ENCODE measurements at places on chromosomes 13 and 19. TPM values are rescaled to one million over a fixed set of nuclear protein-coding genes. Genes with fewer than 3 reads are reported as not detected.

Gene SYT3
- total RNA-seq = 0.63 TPM

Gene LIG4
- total RNA-seq = 4.1 TPM

Gene SLC7A9
- total RNA-seq = 0.27 TPM

Gene KLF16
- total RNA-seq = 24.8 TPM

Gene ZNF616
- 1.2 TPM for total RNA-seq

Gene CLDN10
- 0.21 TPM for total RNA-seq

Gene ATXN8OS
- not detected for total RNA-seq

Gene TMEM38A
- total RNA-seq = 1.3 TPM

Gene PLK5
- not detected for total RNA-seq

Gene CD33
- not detected for total RNA-seq

Gene SERPINE3
- total RNA-seq = not detected

Gene JAK3
- total RNA-seq = 0.23 TPM

Gene PSG11
- not detected for total RNA-seq

Gene CCDC8
- not detected for total RNA-seq

Gene ZNF260
- 6.1 TPM for total RNA-seq

Gene ZNF418
- total RNA-seq = 0.99 TPM

Gene SCAMP4
- total RNA-seq = 50.5 TPM

Gene KBTBD7
- 2.5 TPM for total RNA-seq

Gene ACP7
- total RNA-seq = 0.12 TPM

Gene C13orf46
- 0.08 TPM for total RNA-seq

Gene ACP5
- not detected for total RNA-seq

Gene MEIOSIN
- total RNA-seq = 0.06 TPM

Gene ZNF566
- 9.4 TPM for total RNA-seq

Gene UBA52
- total RNA-seq = 1,020 TPM

Gene PDX1
- total RNA-seq = 0.08 TPM

Gene SPTBN4
- 1.0 TPM for total RNA-seq

Gene RETN
- not detected for total RNA-seq

Gene PSG6
- not detected for total RNA-seq

Gene IFI30
- 14.9 TPM for total RNA-seq

Gene DLL3
- 10.3 TPM for total RNA-seq

Gene EFNA2
- 1.2 TPM for total RNA-seq

Gene LRG1
- total RNA-seq = 0.25 TPM

Gene EDNRB
- total RNA-seq = not detected

Gene ZNF835
- not detected for total RNA-seq

All from A549 treated with CORT108297 at 1 μM for 4 hours (cell line).